Smooth muscle cell of the coronary artery (primary cell): ENCODE measurements at places on chromosomes 5 and 9. TPM values are rescaled to one million over a fixed set of nuclear protein-coding genes. Genes with fewer than 3 reads are reported as not detected.

TAF11L10 gene
- total RNA-seq: not detected in 2 replicates

PCDHA5 gene
- total RNA-seq: 0.08 TPM in 1 of 2 replicates, not detected in the other

ACTBL2 gene
- 0.23 TPM in 1 of 2 replicates, not detected in the other for total RNA-seq

GCNT1 gene
- total RNA-seq: 3.0 and 64.5 TPM in 2 replicates

CARTPT gene
- not detected in 2 replicates for total RNA-seq

PLCXD3 gene
- 0.15 and 2.5 TPM in 2 replicates for total RNA-seq

EPB41L4A gene
- 0.35 and 3.7 TPM in 2 replicates for total RNA-seq

TMEM174 gene
- not detected in 2 replicates for total RNA-seq

PSMD5 gene
- 7.7 and 18.1 TPM in 2 replicates for total RNA-seq

TOPORS gene
- 23.1 and 23.7 TPM in 2 replicates for total RNA-seq

NRG2 gene
- 0.15 and 1.6 TPM in 2 replicates for total RNA-seq

SHB gene
- 4.8 and 28.8 TPM in 2 replicates for total RNA-seq

AIF1L gene
- total RNA-seq: 0.23 and 1.3 TPM in 2 replicates
